Activated T-helper 2 cell treated with anti-CD3 and anti-CD28 coated beads, Interferon-gamma antibody, Interleukin-2, Interleukin-4, amounts not matched to agents 10 μg/mL and 5 μg/mL and 100 μg/mL, durations not matched to agents 14 hours and 24 hours and 36 hours (primary cell): ENCODE measurements at places on chromosomes 13 and 19.

- DNase-seq, result no peak
Measured at GRCh38 chr13:64778002-64778401, 2452.1 kb downstream of the PCDH9 start.

- DNase-seq, result no peak
Measured at GRCh38 chr19:7706955-7707456, 5.1 kb upstream of the FCER2 start.

- no peak for DNase-seq
Measured at GRCh38 chr19:15810335-15810734, 5.1 kb downstream of the OR10H1 start.

- no peak for DNase-seq
Measured at GRCh38 chr19:53389571-53389970, 5.4 kb upstream of the ZNF765 start.

DNA sequence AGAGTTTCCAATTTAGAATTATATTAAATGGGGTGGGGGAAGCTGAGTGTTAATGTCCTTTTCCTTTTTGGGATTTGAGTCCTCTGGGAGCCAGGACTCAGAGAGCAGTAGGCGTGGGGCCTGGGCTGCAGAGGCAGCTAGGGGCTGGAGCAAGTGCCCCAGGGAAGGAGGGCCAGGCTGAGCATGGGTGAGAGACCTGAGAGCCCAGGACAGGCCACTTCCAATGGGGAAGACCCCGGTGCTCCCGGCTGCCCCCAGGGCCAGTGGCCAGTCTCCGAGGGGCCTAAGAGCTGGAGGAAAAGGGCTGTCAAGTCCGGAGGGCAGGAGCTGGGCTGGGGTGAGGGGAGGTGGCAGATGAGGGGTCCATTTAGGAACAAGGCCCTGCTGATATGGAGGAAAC, 371.5 kb downstream of the ZNF536 start:
- no peak for DNase-seq
